ENCODE measurements at places on chromosomes 5 and 9.
A peak's percentile ranks its signal among the peaks of the same experiment; 100 is the strongest.

DNA sequence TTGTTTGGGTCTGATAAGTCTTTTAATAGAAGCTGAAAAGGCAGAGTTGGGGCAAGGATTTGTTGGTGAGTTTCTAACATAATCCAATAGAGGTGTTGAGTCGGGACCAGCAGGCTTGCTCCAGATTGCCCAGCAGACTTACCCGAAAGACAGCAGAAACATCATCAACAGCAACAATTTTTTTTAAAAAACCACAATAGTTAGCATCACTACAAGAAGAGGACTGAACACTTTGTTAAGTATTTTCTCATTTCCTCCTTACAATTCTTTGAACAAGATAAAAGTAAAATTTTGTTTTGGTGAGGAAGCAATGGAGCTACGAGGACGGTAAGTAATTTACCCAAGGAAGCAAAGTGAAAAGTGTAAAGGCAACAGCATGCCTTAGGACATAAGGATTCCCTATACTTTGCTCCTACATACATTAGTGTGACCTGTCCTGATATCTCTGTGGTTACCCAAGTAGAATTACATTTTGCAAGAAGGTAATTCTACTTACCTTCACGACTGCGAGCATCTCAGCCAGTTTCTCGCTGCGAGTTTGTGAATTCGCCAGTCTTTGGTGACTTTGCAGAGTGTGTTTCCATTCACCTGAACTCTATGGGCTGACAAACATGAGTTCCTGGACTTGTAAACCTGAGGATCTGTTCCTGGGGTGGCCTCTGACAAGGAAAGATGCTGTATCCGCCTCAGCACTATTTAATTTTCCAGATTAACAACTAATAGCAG is 13.2 kb downstream of the ITK start:
- DNase-seq = no peak

DNA sequence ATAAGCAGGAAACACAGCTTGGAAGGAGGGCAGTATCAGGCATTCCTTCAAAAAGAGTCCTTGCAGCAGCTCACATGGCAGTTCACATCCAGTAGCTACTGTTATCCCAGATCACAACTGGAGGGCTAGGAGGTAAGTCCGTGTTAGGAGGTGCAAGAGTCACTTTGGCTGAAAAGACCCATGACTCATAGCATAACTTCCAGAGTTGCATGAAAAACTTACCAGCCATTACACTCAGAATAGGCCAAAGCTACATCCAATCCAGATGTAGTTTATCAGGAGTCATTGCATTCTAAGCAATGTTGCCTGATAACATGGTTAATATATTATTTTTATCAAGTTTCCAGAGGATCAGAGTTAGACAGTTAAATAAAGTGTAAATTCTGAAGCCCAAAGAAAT is 1126.4 kb upstream of the SEMA6A start:
- no peak for DNase-seq

GRCh38 chr5:103901885-103902284 is 339.3 kb upstream of the NUDT12 start:
- DNase-seq = no peak

DNA sequence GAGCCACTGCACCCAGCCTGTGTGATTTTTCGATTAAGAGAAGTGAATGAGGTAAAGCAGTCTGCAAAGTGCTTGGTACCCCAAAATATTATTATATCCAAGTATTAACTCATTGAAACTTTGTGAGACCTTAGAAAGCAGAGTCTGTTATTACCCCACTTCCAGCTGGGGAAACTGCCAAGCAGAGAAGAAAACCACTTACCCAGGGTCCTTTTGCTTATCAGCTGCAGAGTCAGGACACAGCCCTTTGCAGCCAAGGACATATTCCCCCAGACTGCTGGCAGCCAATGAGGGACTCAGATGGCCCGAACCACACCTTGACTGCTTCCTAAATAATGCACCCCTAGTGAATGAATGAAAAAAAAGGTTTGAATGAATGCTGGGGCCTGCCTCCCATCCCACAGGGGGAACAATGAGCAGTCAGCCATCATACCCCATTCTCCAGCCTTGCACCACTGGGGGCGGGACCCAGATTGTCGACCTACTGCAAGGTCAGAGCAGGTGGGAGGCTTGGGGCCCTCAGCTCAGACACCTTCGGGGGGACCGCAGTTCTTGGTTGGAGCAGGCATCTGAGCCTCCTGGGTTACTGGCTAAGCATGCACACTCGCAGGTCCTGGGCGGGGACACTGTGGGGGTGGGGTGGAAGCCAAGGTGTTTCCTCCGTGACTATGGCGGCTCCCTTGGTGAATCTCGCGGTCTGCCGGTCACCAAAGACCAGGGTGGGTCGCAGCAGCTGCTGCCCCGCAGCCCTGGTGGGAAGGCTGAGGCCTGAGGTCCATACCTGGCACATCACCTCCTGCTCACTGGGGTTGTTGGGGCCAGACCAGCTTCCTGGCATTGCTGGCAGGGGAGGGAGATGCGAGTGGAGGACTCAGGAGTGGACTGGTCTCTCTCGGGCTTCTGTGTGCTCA is 29.7 kb downstream of the PRRT1B start:
- DNase-seq = no peak

GRCh38 chr5:101678481-101679193 is 617.4 kb downstream of the SLCO4C1 start:
- DNase-seq = peak; percentile 3

DNA sequence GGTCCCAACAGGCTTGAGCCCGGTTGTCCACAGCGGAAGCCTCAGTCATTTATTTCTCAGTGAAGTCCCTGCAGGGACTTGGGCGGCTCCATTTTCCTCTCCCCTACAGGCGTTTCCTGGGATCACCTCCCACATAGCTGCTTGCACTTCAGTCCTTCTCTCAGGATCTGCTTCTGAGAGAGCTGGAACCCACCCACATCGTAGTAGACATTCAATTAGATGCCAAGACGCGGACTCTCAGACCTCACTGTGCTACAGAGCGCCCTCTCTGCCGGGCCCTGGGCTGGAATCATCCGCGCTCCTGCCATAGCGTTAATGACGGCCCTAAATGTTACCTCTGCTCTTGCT is 54.0 kb upstream of the ROR2 start:
- DNase-seq = no peak

GRCh38 chr5:56414066-56414465 is 180.9 kb upstream of the ANKRD55 start:
- DNase-seq = no peak

DNA sequence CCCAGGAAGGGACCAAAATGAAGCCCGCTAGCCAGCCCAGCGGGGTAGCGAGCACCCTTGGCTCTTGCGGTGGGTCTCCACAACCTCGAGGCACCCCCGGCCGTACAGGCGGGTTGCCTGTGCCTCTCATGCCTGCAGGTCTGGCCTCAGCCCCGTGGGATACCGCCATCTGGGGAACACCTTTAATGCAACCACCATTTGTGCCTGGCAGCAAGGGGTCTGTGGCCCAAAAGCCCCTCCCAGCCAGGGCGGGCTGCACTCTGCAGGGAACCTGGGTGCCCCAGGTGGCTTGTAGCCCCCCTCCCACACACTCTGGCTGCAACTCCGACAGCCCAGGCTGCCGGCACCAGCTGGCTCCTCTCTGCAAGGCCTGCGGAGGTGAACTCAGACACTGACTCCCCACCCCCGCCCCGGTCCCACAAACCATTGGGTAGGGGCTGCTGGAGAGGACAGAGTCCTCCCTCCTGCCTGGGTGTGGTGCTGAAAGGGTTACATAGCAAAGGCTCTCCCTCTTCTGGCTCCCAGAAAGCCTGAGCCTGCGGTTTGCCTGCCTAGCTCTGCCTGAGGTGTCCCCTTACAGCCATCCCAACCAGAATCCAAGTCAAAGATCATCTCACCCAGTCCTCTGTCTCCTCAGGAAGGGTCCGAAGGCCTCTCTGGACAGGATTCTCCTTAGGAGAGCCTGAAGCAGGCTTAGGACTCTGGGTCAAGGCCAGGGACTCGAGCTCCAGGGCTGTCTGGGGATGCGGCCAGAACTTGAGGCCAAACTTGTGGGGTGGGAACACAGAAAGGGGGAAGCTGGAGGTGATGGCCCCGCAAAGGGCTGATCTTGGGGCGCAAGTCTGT is 109.4 kb downstream of the PSD2 start:
- no peak for DNase-seq

- DNase-seq = no peak
Observed at GRCh38 chr5:181186022-181186421, 19.0 kb downstream of the TRIM7 start.

GRCh38 chr9:12739014-12739652 is 35.7 kb upstream of the LURAP1L start:
- no peak for DNase-seq

- DNase-seq = no peak
Observed at GRCh38 chr5:167952278-167952995, 339.0 kb upstream of the WWC1 start.

DNA sequence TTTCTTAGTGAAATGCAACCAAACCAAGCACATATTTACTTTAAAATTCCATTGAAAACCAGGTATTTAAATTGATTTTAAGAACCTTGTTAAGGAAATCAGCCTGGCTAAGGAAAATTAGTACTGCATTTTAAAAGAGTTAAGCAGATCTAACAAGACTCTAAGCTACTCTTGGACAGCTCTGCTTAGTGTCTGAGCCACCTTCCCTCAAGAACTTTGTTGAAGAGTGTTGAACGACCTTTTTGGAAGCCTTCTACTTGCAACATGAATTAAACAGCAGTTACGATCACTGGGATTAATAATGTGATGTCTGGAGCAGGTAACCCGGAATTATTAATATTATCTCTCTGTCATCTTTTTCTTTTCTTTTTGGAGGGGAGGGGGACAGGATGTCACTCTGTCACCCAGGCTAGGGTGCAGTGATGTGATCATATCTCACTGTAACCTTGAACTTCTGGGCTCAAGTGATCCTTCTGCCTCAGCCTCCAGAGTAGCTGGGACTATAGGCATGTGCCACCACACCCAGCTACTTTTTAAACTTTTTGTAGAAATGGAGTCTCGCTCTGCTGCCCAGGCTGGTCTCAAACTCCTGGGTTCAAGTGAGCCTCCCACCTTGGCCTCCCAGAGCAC is 74.7 kb downstream of the ANKRD55 start:
- DNase-seq = no peak

DNA sequence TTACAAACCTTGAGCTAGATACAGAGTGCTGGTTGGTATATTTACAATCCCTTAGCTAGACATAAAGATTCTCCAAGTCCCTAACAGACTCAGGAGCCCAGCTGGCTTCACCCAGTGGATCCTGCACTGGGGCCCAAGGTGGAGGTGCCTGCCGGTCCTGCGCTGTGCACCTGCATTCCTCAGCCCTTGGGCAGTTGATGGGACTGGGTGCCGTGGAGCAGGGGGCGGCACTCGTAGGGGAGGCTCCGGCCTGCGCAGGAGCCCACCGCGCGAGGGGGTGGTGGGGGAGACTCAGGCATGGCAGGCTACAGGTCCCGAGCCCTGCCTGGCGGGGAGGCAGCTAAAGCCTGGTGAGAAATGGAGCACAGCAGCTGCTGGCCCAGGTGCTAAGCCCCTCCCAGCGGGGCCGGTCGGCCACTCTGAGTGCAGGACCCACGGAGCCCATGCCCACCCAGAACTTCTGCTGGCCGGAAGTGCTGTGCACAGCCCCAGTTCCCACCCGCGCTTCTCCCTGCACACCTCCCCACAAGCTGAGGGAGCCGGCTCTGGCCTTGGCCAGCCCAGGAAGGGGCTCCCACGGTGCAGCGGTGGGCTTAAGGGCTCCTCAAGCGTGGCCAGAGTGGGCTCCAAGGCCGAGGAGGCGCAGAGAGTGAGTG is 1464.7 kb downstream of the EFNA5 start:
- DNase-seq = no peak
